Activated T-cell treated with anti-CD3 and anti-CD28 coated beads for 1 hour (primary cell): ENCODE measurements at places on chromosomes 4 and X.

DNA sequence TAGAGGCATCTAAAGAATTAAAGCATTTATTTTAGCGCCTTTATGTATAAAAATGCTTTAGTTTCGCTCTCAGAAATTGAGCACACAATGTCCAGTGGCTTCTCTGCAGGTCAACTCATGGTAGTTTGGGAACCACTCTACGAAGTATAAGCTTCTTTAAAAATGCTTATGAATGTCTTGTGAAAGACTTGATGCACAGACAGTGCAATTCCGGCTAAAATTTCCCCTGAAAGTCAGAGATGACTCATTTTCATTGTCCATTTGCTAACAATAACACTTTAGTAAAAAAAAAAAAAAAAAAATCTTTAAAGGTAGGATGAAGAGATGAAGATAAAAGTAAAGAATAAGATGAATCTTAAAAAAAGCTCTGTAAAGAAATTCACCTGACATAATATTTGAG, 117.2 kb downstream of the PDHA2 start:
- DNase-seq, result no peak

DNA sequence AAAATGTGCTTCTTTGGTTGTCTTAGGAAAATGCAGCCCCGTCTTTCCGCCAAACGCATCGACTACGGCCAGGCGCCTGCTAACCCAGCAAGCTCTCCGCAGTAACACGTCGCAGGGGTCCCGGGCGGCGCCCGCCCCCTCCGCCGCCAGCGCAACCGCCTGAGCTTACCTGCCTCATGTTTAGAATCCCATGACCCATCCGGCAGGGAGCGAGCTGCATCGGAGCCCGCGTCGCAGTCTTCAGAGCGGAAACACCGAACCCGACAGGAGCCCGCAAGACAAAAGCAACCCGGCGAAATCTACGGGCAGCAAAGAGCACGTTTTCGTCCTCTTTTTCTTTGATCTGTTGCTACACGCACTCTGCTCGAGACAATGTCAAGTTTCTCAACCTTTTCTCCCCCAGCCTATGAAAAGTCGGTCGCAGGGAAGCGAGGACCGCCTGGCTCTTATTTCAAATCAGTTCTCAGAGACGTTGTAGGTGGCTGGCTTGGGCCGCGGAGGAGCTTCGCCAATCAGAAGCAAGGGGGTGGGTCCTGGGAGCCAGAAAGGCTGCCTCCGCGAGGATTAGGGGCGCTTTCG, at the start of gene MID1:
Gene MID1 (minus strand): TSS at position 465 of the 579 bp plus-strand sequence. CDS start 53,038 bp downstream, outside the sequence.
- no peak for DNase-seq

DNA sequence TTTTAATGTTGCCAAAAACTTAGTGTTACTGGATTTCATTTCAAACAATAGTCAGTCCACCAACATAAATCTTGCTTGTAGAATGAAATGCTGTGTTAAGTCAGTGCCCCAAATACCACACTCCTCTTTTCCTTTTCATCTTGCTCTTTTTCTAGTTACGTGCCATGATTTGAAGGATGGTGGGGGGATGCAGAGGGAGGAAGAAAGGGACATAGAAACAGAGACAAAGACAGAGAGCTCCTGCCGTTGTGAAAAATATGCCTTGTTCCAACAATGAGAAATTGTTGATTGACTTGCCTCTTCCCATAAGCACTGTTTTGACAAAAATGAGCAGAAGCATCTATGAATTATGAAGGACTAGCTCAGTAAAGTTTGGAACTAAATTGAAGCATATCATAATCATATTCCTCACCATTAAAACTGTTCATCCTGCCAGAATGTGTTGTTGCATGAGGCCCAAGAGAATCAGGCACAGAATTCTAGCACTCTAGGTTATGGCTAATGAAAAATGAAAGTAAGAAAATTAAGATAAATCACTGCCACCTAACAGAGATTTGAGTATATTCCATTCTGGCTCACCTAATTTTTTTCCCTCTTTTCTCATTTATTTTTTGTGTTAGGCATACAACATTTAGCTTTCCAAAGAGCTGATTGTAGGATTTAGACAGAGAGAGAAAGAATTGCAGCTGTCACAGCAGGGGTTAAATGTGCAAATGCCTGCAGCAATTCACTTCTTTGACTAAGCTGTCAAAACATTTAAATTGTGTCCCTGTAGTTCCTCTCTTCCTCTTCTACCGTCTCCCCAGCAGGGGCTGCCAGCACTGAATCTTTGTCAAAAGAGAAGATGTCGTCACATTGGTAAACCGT, 111.6 kb upstream of the PTPN13 start:
- no peak for DNase-seq

- DNase-seq, result no peak
These were observed 142.6 kb downstream of the EGF start for GRCh38 chr4:110055158-110055768.

- DNase-seq, result no peak
These were observed 11.3 kb upstream of the SLC9A7 start for GRCh38 chrX:46770000-46770816.

GRCh38 chrX:17735406-17735805, 1.9 kb upstream of the SCML1 start:
- DNase-seq, result no peak

- peak; percentile 34 for DNase-seq
These were observed 27.1 kb downstream of the CFAP299 start for GRCh38 chr4:80362578-80363181.

GRCh38 chr4:42845586-42845985, 46.9 kb upstream of the GRXCR1 start:
- DNase-seq, result no peak

GRCh38 chr4:26862381-26862915, 1.8 kb downstream of the STIM2 start:
- no peak for DNase-seq

DNA sequence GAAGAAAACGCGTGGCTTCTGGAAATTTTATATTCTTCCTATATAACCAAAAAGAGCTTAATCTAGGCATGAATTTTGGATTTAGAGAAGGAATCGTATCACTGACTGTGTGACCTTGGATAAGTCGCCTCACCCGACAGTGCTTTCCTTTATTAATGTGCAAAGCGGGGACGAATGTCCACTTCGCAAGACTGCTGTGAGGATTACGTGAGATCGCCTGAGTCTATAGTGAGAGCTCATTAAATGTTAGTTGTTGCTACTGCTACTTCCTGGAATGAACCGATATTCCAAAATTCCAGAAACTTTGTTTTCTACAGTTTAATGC, 448 bp upstream of the TBC1D8B start:
- no peak for DNase-seq

- DNase-seq, result no peak
These were observed 933 bp downstream of the CNKSR2 start for GRCh38 chrX:21374994-21375707.

GRCh38 chrX:99371976-99372595, 1038.0 kb downstream of the PCDH19 start:
- DNase-seq, result no peak

GRCh38 chr4:14669371-14669770, 332.9 kb upstream of the CPEB2 start:
- DNase-seq, result no peak

DNA sequence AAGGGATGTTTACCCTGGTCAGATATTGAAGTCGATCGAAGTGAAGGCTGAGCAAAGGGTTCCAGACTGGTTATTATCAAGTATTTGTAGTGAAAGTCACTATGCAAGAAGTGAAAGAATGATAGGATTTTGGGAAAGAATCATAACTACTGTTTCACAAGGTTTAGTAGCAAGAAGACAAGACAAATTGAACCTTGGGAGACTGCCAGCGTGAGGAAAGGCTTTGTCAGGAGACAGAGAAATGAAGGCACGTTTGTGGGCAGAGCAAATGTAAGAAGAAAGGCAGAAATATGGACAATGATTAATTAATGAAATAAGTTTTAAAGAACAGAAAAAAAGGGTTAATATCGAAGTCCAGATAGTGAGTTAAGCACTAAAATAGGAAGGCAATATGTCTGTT, 456.8 kb downstream of the TRIML1 start:
- DNase-seq, result no peak
